ENCODE measurements at places on chromosomes 4 and X. TPM values are rescaled to one million over a fixed set of nuclear protein-coding genes. Genes with fewer than 3 reads are reported as not detected.

Gene SNCA
- total RNA-seq, result 24.6 TPM

Gene PTCHD1
- total RNA-seq, result 22.5 TPM

Gene CETN2
- total RNA-seq, result 44.3 TPM

DNA sequence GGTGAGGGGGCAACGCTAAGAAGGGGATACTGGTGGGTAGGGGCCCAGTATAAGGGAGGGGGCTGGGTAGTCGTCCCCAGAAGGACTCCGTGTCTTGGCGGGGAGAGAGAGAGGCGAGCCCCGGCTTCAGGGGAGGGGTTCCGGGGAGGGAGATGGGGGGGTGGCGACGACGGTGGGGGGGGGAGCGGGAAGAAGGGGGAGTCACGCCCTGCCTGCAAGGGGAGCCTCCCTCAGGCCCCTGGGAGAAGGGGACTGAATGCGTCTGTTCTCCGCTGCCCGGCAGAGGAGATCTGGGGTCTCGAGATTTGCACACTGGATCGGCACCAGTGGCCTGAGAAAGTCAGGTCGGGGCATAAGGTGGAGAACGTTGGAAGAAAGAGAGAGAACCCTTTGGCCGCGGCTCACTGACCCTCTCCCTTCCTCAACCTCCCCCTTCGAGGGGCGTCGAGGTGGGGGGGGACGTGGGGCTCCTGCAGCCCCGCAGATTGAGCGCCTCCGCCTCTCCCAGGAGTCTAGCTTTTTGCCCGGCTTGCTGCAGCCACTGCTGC is 609 bp upstream of the BCORL1 start:
- no peak overlapping the region for H3K4me3 ChIP-seq
- no peaks in the 10 kb centered on the region for H3K27me3 ChIP-seq
- H3K27ac ChIP-seq, result no peak overlapping the region
- no peaks in the 10 kb centered on the region for H3K36me3 ChIP-seq
- DNase-seq, result no peak
- H3K4me1 ChIP-seq, result peaks cover 6% of the 10 kb centered on the region

GRCh38 chrX:13891377-13892140 is 74.7 kb upstream of the GPM6B start:
- no peaks in the 10 kb centered on the region for H3K4me1 ChIP-seq
- no peaks in the 10 kb centered on the region for H3K36me3 ChIP-seq
- no peaks in the 10 kb centered on the region for H3K27me3 ChIP-seq
- H3K27ac ChIP-seq, result no peak overlapping the region
- no peak overlapping the region for H3K4me3 ChIP-seq
- no peak for DNase-seq

DNA sequence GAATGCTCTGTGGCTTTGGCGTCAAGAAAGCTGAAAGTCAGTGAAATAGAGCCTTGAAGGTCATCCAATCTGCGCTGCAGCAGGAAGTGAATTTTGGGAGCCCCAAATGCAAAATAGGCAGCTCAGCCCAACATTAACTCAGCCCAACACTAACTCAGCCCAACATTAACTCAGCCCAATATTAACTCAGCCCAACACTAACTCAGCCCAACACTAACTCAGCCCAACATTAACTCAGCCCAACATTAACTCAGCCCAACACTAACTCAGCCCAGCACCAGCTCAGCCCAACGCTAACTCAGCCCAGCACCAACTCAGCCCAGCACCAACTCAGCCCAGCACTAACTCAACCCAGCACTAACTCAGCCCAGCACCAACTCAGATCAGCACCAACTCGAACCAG is 71.5 kb downstream of the SORBS2 start:
- no peaks in the 10 kb centered on the region for H3K36me3 ChIP-seq
- DNase-seq, result no peak
- no peak overlapping the region for H3K4me3 ChIP-seq
- H3K4me1 ChIP-seq, result peaks cover 68% of the 10 kb centered on the region
- H3K27ac ChIP-seq, result peak overlapping the region; percentile 85
- no peaks in the 10 kb centered on the region for H3K27me3 ChIP-seq

- no peak overlapping the region for H3K27ac ChIP-seq
- no peak for DNase-seq
- H3K4me3 ChIP-seq, result no peak overlapping the region
- no peaks in the 10 kb centered on the region for H3K4me1 ChIP-seq
- no peaks in the 10 kb centered on the region for H3K27me3 ChIP-seq
Measured at GRCh38 chr4:95129821-95130311, 372.1 kb downstream of the BMPR1B start.

All from sigmoid colon (tissue), 7 donors.